ENCODE measurements at places on chromosomes 1 and 21.

DNA sequence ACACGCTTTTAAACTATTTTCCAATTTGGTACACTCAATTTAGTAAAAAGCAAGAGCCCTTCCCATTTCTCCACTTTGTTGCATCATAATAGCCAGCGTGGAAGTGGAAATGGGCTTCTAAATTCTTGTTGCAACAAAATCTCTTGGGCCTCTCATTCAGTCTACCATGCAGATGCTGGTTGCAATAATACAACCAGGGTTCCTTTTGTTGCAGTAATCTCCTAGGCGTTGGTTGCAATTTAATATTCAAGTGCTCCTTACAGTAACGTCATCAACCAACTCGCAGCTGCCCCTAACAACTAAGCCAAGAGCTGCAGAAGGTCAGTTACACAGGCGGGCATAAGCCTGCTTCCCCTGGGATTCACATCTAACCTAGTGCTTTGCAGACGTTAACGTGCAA lies 2.7 kb upstream of the HDGF start:
- DNase-seq: no peak

DNA sequence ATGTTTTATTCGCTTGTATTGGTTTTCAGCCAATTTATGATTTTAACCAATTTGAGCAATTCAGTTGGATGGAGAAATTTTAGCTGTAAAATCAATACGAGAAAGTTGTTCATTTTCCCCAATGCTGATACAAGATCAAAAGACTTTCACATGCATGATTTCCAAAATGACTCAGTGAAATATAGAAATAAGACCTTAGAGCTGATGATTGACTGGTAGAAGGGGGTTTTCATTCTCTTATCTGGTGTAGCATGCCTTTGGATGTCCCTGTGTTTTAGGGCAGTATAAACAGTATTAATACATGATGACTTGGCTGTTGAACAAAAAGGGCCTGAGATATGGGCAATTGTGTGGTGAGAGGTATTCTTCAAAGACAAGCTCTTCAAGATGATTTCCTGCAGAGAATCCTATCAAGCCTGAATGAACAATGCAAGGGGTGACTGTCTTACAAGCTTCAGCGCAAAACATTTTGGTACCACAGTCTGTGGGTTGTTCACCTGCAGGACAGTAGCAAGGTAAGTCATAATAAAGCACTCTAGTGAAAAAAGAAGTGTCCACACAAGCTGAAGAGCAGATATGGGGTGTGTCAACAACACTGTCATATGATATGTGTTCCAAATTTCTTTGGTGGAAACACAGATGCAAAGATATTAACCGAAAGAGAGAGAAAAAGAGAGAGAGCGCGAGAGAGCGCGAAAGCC lies 156.2 kb downstream of the TNFSF18 start:
- no peak for DNase-seq

- DNase-seq: no peak
Measured at GRCh38 chr21:30227128-30227527, 11.2 kb upstream of the CLDN8 start.

DNA sequence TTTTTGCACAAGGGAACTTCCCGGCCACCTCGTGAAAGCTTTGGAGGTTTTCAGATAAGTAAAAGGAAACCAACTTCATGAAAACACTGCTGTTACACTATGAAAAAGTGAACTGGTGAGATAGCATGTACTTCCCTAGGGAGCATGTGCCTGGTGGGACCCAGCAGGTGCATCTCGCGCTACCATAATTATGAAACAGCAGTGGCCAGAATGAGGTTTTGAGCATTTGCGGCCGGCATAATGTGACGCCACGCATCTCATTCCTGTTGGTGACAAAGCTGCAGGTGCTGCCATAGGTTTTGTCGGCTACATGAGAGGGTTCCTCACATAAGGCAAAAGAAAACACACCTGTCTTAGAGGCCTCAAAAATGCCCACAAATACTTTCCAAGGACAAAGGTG lies 1.7 kb downstream of the KRTAP10-3 start:
- no peak for DNase-seq

- no peak for DNase-seq
Measured at GRCh38 chr1:237166086-237166485, 124.1 kb downstream of the RYR2 start.

- DNase-seq: no peak
Measured at GRCh38 chr1:148289647-148290046, 137.6 kb upstream of the NBPF11 start.

GRCh38 chr1:50917138-50918137 lies 42.6 kb downstream of the FAF1 start:
- DNase-seq: no peak

- no peak for DNase-seq
Measured at GRCh38 chr1:192707978-192708547, 72.1 kb downstream of the RGS13 start.

GRCh38 chr1:89995598-89996449 lies 914 bp downstream of the ZNF326 start:
- DNase-seq: no peak

DNA sequence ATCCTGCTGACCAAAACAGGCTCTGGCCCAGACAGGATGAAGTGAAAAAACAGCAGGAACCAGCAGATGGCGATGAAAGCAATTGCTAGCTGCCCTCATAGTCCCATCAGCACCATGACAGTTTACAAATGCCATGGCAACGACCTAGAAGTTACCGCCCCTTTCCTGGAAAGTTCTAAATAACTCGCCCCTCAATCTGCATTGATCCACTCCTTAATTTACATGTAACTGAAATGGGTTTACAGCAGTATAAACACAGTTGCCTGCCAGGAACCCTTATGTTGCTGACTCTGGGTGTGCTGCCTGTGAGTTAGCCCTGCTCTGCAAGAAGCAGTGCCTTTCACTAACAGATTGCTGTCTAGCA lies 65.5 kb upstream of the CR1L start:
- no peak for DNase-seq

- no peak for DNase-seq
Measured at GRCh38 chr1:62809788-62810187, 25.9 kb downstream of the ATG4C start.

- DNase-seq: no peak
Measured at GRCh38 chr1:152941037-152941711, 5.8 kb upstream of the SPRR5 start.

- DNase-seq: no peak
Measured at GRCh38 chr1:161207173-161207572, 5.0 kb downstream of the NDUFS2 start.

- no peak for DNase-seq
Measured at GRCh38 chr1:94843430-94843829, 23.3 kb downstream of the SLC44A3 start.

GRCh38 chr1:182784556-182785171 lies 4.9 kb upstream of the NPL start:
- DNase-seq: peak; percentile 56

DNA sequence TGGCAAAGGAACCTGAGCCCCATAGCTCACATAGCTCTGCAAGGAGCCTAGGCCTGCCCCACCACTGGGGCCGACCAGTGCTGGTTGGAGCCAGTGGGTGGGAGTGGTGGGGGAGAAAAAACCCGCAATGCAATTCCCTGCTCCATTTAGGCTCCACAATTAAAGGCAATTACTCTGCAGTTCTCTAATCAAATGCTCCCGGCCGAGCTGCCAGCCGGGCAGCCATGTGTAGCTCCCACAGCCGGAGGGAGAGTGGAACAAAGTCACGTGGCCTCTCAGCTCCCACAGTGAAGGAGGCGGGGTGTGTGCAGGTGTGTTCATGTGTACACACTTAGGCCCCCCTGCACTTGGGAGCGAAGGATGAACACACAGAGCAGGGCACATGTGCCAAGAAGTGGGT lies 81.6 kb downstream of the KIRREL1 start:
- no peak for DNase-seq

DNA sequence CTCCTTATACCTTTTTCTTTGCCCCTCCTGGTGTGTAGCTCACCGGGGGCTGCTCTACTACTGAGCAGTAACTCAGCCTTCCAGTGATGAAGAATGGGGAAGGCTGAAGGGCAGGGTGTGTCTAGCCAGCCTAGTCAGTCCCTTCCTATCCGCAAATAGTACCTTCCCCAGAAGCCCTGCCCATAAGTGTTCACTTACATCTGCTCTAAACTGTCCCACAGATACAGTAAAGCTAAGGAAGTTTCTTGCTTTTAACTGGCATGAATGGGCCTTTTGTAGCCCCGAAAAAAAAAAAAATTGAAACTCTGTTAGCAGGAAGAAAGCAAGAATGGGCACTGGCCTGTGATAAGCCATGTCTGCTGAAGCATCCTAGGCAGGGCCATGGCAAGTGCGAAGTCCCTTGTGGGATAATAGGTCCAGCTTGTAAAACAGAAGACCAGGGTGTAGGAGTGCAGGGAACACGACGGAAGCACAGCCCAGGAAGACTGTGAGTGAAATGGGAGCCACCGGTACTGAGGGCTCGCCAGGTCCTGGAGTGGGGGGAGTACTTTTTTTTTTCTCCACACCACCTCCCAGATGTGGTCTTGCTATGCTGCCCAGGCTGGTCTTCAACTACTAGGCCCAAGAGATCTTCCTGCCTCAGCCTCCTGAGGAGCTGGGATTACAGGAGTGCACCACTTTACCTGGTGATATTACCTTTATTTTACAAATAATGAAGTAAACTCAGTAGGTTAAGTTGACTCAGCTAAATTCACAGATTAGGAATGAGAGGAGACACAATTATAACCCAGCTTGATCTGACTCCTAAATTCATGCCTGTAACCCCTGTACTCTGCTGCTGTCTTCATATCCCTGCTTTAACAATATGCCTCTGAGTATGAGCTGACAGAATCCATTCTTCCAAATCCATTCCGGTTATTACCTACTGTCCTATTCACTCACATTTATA lies 347.5 kb downstream of the SMYD3 start:
- DNase-seq: no peak
